ENCODE measurements at places on chromosomes 2 and 18.

GRCh38 chr2:160220026-160220425 is 20.0 kb upstream of the ITGB6 start:
- DNase-seq, result no peak

- DNase-seq, result no peak
Observed at GRCh38 chr2:133270550-133270949, 297.7 kb downstream of the NCKAP5 start.

DNA sequence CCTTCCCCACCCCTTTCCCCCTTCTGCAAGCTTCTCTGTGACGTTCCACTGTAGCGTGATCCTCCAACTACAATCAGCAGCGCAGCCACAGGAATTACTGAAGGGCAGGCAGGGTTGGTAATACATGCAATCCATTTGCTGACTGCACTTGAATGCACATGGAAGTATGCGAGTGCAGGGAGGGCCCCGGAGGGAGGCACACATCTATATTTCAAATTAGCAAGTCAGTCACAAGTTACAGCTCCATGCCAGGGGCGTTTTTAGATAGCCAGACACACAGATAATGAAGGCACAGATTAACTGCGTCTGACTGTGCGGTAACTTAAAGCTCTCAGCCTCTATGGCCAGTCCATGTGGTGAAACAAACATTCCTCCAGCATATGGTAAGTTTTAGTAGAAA is 209.2 kb upstream of the GATA6 start:
- no peak for DNase-seq

DNA sequence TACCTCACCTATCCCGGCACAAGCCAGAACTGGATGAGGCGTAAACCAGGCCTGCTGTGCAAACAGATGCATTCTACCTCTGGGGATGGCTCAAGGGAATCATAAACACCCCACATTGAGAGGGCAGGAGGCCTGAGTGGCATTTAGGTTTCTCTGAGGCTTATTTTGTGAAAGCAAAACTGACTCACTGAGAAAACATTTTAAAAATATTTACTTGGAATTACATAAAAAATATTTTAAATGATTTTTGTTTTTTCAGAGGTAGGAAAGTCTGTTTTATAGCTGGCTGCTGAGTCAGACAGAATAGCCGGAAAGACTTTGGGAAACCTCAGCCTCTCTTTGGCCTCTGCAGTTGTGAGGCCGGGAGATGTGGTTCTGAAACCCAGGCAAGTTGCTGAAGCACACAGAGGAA is 244.1 kb downstream of the NCKAP5 start:
- DNase-seq, result no peak

DNA sequence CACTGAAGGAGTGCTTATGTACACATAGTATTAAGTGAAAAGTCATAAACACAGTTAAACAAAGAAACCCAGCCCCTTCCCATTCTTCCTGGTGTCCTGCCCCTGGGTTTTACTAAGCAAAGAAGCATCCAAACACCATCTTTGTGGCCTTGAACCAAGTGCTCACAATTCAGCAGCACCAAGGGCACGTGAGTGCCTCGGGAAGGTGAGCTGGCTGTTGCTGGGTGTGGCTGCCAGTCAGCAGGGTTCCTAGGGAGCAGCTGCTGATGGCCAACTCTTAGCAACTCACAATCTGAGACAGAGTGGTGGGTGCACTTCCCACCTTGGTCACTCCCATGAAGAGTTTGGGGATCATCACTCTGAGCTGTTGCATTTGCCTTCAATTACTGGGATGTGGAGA is 97.7 kb upstream of the PGAP1 start:
- DNase-seq, result no peak

- DNase-seq, result no peak
Observed at GRCh38 chr2:43135583-43135982, 90.8 kb downstream of the ZFP36L2 start.

DNA sequence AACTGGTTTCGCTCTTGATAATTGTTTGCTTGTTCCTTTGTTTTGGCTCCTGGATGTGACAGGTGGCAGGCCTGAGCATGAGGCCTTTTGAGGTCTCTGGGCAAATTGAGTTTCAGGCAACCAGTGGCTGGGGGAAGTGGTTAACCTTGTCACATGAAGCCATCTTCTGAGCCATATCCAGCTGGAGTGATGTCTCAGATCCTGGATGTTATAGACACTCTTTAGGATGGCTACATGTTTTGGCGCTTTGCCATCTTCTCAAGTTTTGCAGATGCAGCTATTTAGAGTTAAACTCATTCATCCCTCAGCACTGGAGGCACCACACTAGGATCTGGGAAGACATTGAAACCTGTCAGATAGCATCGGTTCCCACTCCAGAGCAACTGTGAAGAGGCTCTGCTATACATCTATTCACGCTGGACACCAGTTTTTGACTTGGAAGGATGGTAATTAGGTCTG is 25.3 kb upstream of the TACR1 start:
- no peak for DNase-seq

- no peak for DNase-seq
Observed at GRCh38 chr2:156455361-156455975, 19.3 kb downstream of the GPD2 start.

DNA sequence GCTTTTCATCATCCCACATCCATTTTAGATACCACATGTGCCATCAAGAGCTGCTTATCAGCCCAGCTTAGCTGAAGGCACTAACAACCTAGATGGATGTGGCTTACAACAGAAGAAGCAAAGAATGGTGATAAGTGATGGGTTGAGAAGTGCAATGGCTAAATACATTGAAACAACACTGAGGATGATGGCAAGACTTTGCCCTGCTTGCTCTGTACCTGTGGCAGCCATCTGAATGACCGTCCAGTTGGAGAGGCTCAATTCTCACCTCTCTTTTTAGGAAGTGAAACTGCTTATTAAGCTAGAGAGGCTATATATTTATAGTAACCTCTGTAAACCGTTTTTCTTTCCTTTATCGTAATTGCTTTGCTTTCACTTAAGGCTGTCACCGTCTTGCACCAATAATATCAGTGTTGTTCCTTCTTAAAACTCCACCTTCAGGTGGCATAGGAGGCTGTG is 5.7 kb downstream of the GPATCH11 start:
- no peak for DNase-seq

DNA sequence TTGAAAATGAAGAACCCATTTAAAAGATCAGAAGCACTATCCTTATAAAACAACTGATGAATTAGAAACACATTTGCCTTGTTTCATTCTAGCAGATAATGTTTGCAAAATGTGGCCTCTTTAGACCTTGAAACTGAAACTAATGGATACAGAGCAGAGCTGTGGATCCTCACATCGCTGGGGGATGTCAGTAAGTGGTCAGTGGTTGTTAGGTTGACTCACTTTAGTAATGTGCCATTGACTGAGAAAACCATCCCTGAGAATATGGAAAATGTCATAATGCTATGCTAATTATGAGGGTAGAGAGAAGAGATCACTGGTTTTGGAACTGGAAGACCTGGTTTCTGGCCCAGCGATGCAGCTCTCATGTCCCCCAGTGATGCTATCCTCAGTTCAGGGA is 176.7 kb downstream of the MYO1B start:
- peak; percentile 2 for DNase-seq

DNA sequence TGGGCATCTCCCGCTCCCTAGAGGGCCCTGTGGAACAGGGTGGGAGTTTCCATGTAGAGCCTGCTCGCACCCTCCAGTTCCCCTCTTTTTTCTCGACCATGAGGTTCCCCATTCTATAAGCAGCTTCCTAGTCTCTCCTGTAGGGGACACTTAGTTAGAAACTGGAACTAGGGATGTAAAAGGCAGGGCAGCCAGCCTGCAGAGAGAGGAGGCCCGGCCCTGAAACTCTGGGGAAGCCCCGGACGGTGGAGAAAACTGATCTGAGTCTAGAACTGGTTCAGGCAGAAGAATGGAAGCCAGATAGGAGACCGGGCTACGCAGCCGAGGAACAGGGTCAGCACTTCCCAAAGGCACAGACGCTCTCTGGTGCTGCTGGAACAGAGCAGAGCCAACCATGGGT is 51.6 kb upstream of the ATG16L1 start:
- DNase-seq, result no peak

DNA sequence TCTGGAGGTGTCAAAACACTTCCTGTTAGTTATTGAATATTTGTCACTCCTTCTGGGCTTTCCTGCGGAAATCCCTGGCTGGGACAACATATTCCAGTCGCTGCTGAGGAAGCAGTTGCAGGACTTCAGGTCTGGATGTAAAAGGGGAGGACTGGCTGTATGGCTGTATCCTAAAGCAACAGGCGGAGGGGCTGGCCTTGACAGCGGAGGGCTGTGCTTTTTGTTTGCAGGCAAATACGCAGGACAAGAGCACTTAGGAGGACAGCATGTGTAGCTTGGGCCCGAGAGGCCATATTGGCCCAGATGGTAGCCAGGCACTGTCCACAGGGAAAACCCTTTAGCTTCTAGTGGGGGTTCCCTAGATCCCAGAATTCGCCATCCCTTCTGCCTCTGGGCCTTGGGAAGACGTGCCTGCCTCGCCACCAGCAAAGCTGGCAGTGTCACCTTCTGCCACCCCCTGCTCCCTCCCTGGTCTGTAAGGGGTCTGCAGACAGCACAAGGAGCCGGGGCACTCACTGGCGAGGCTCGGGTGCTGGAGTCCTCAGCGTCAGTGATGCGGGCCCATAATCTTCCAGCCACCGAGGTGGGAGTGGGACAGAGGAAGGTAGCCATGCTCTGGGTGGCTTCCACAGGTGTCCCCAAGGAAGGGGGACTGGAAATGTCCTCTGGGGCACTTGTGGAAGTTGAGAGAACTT is 6.7 kb downstream of the NPPC start:
- no peak for DNase-seq

DNA sequence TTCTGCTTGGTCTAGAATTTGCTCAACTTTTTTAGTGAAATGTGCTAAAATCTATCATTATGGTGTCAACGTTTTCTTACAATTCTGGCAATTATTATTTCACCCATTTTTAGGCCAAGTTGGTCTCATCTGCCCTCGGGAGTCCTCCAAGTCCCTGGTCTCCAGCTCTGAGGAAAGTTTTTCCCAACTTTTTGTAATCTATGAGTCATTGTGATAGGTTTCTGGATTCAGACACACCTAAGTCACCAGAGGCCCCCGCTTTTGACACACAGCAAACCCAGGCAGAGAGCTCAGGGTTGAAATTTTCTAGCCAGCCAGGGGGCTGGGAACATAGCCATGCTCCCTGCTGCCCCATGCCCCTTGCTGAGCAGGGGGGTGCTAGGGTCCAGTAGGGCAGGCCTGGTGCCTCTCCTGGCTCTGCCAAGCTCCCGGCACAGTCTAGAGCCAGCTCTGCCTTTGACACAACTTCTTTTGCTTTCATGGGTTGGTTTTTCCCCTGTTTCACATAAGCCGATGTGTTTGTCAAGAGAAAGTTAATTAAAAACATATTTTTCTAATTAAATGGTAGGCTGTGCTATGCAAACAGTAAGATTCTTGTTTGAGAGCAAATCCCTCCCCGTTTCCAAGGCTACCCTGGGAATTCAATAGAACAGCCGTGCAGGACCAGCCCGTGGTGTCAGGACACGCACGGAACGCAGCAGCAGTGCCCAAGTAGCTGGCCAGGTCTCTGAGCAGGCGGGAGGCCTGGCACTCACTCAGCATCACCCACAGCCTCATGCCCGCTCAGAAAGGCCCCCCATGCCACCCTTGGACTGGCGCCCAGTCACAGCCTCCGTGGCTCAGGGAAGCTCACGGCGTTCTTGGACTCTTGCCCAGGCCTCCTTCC is 25.5 kb upstream of the SNED1 start:
- no peak for DNase-seq

DNA sequence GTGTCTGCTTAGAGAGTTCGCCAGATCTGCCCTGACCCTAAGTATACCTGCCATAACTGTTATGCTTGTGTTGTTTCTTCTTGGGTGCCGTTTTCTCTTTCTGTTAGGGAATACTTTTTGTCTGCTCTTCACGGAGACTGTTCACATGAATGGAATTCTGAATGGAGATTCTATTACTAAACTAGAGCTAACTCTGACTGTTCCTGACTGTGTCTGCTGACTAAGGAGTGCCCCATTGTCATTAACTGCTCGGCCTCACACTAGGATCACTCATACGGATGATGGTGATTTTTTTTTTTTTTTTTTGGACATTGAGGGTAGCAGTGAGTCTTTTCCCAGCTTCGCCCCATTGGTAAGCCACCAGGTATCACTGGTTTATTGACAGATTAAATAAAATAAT is 104.8 kb upstream of the SLC8A1 start:
- no peak for DNase-seq

GRCh38 chr2:110858993-110859701 is 126.8 kb downstream of the ACOXL start:
- no peak for DNase-seq

DNA sequence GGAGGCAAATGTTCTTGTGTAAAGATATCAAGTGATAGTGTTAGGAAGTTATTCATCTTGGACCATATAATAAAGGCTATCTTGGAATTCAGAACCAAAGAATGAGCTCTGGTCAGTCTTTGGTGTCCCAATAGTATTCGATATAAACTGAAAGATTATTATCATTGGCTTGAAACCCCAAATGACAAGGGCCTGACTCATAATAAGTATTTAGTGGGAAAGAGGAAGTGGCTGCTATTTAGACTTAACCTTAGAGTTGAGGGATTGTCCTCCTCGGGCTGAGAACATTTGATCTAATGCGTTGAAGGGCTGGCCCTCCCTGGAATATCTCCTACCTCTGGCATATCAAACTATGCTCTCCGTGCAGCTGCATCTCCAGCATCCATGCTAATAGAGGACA is 67.5 kb downstream of the CDH20 start:
- no peak for DNase-seq

- no peak for DNase-seq
Observed at GRCh38 chr2:144644549-144644948, 124.6 kb upstream of the ZEB2 start.

DNA sequence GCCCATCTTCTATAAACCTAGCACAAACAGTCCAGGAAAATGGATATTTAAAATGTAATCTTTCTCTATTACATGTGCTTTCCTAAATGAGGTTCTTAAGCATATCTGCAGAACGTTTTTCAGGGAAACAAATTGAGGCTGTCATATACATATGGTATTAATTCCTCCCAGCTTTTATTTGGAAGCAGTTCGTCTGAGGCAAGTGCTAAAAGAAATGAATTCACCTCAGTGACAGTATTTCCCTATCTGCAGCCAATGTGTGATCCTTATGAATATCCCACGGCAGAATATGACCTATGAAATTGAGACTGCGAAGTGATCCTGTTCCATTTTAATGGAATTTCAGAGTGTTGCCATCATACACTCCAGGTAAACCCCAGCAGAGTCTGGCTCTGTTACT is 7.1 kb downstream of the MYOM1 start:
- no peak for DNase-seq

DNA sequence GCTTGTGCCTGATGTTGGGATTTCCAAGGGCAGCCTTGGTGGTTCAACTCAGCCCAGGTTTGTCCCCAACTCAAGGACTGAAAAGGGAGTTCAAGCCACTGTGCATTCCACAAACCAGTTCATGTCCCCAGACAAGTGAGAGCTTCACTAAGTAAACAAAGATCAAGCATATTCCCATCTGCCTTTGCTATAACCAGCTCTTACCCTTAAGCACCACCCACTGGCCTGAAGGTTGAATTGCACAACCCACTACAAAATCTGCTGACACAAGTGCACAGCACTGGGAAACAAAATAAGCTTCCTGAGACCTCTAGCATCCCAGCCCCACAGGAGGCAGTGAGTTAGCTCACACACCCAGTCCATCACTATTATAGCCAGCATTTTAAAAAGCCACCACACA is 516.7 kb downstream of the NR4A2 start:
- DNase-seq, result no peak

All from activated naive CD8-positive, alpha-beta T cell treated with anti-CD3 and anti-CD28 coated beads, Interleukin-2, amount 50 U/mL, for 24 hours (primary cell).